A172 (cell line): ENCODE measurements at places on chromosomes 7 and 10.
A peak's percentile ranks its signal among the peaks of the same experiment; 100 is the strongest.

GRCh38 chr10:117568334-117568733 lies 25.8 kb downstream of the EMX2 start:
- no peak for DNase-seq

DNA sequence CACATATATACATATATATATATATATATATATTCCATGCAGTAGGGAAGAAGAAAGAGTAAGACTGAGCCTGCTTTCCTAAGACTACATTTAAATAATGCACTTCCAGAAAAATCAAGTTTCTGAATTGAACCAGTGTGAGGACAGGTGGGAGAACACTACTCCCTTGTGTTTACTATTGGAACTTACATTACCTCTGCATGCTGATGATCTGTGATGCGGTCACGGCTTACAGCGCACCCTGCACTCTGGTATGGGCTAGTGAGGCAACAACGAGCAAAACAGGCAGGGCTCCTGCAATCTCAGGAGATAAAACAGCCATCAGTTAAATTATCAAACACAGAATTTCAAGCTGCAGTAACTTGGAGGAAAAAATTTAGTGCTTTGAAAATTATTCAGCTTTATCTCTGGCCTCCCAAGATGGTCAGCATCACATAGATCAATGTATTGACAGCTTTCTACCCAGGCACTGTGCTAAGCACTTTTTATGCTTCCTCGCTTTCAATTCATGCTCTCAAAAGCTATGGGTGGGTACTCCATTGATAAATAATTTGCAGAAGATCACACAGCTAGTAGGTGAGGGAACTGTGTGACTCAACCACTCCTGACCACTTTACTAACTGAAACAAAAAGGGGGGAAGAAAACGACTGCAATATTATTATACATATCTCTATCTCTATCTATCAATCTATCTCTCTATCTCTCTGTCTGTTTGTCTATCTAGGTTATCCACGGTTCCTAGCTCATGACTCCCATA lies 20.5 kb upstream of the SLC16A12 start:
- DNase-seq, result peak; percentile 11

DNA sequence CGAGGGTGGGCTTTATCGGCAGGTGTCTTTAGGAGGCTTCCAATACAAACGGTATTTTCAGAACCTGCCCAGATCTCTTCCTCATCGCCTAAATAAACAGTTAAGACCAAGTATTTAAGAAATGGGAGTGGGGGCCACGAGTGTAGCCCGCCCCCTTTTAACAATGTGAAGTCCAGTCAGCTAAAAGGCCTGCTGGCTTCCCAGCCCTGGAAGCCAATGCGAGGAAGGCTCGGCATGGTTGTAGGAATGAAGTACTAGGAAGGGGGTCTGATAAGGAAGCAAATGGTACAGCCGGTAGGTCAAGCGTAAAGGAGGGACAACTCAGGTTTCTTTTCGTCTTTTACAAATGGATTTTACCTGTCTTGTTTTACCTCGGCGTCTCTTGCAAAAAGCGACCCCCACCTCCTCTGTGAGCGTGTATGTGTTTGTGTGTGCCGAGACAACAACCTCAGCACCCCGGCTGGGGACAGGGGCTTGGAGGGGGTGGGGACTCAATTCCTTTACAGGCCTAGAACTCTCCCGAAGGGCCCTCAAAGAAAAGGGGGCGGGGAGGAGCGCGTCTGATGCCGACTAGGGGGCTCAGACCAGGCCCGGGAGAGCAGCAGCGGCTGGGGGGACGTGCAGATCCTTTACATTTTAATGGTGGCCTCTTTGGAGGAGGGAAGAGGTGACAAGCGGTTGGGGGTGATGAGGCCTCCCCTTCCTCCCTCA lies 147.6 kb downstream of the GPR85 start:
- peak; percentile 31 for DNase-seq

GRCh38 chr10:30818854-30819253 lies 189.3 kb upstream of the LYZL2 start:
- DNase-seq, result no peak

DNA sequence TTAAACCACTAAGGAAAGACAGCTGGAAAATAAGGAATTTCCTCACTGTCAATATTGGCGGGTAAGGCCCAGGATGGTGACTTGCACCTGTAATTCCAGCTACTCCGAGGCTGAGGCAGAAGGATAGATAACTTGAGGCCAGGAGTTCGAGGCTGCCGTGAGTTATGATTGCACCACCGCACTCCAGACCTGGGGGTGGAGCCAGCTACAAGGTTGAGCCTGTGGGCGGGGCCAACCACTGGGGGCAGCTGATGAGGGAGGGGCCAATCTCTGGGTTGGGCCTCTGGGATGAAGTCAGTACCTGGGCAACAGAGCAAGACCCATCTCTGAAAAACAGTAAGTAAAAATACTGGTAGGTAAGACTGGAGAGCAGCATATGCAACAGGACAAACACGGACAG lies 80.1 kb upstream of the ADO start:
- DNase-seq, result no peak

DNA sequence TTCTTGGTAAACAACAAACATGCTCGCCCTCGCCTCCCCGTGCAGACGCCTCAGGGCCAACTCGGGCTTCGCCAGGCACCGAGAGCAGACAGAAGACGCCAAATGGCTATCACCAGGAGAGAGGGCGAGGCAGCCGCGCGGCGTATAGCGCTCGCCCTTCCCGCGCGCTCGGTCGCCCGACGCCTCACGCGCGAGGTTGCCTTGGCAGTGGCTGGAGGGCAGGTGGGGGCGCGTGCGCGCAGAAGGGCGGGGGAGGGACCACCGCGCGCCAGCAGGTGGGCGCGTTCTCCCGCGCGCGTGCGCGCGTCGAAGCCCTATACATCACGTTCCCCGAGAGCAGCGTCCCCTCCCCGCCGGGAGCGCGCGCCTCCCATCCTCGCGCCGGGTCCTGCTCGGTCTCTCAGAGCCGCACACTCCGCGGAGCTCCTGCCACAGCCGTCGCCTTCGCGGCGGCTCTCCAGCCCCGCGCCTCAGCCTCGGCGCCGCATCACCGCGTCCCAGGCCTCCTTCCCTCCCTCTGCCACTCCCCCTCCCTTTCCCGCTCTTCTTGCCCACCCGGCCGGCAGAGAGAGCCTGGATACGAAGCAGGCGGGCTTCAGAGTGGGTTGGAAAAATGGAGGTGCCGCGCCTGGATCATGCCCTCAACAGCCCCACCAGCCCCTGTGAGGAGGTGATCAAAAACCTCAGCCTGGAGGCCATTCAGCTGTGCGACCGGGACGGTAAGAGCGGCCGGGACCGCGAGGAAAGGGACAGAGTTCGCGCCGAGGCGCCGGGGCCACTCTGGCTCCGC lies at the start of gene PHYHIPL:
Gene PHYHIPL (plus strand): TSS at position 403 of the 790 bp plus-strand sequence. CDS start 211 bp downstream, at position 614.
- no peak for DNase-seq

- no peak for DNase-seq
Observed at GRCh38 chr10:30773501-30773900, 143.9 kb upstream of the LYZL2 start.

- no peak for DNase-seq
Observed at GRCh38 chr10:5079836-5080235, 14.4 kb upstream of the AKR1C3 start.

- DNase-seq, result no peak
Observed at GRCh38 chr10:62087329-62087728, 181.3 kb downstream of the RTKN2 start.

- DNase-seq, result no peak
Observed at GRCh38 chr10:77978360-77978759, 51.0 kb downstream of the POLR3A start.

DNA sequence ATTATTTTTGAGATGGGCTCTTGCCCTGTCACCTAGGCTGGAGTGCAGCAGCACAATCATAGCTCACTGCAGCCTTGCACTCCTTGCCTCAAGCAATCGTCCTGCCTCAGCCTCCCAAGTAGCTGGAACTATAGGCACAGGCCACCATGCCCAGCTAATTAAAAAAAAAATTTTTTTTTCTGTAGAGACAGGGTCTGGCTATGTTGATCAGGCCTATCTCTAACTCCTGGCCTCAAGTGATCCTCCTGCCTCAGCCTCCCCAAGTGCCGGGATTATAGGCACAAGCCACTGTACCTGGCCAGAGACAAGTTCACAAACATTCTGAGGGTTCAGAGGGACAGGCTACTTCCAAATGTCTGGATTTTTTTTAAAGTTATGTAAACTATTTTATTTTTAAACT lies 32.1 kb upstream of the PURB start:
- no peak for DNase-seq

GRCh38 chr10:120555842-120556532 lies 99.0 kb downstream of the PLPP4 start:
- no peak for DNase-seq

DNA sequence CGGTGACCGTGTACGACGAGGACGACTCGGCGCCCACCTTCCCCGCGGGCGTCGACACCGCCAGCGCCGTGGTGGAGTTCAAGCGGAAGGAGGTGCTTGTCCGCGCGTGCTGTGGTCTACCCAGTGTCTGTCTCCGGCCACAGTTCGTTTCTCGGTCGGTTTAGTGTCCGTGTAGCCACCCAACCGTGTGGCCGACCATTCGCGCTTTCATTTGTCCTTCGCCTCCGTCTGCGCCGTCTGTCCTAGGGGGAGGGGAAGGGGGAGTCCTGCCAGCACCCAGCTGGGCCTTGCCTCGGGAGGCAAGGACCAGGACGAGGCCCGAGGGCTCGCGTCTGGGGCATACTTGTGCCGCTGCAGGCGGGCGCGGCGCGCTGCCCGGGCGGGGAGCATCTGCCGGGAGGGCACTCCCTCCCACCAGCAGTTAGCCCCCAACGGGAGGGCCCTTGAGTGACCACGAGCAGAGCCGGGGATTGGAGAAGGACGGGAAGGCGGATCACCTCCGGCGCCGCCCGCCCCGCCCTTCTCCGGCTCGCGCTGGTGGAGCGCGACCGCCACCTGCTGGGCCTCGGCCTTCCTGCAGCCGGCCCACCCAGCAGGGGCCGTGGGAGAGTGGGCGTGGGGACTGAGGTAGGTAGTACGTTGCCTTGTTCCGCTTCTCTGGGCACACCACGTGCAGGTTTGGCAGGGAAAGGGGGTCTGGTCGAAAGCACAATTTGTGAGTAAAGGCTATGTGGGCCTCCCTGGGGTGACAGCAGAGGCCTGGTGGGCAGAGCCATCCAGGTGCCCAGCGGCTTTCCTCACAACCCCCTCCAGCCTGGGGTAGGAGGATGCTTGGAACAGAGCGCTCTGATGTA lies 28.5 kb downstream of the RET start:
- peak; percentile 49 for DNase-seq

- DNase-seq, result no peak
Observed at GRCh38 chr7:44958645-44959344, 20.0 kb downstream of the MYO1G start.

DNA sequence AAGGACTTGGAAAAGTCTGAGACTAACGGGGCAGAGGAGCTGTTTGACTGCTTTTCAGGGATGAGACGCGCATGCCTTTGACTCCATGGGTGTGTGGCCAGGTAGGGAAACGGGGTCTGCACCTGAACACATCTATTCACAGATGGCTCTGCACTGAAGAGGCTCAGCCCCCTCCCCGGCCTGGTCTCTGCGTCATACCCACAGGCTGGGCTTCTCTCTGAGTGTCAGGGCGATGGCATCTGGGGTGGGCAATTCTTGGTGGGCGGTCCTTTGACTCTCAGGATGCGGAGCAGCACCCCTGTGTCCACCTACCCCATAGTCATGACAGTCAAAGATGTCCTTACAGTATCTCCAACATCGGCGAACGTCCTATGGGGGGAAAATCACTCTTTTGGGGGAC lies 23.0 kb downstream of the PFKP start:
- no peak for DNase-seq

DNA sequence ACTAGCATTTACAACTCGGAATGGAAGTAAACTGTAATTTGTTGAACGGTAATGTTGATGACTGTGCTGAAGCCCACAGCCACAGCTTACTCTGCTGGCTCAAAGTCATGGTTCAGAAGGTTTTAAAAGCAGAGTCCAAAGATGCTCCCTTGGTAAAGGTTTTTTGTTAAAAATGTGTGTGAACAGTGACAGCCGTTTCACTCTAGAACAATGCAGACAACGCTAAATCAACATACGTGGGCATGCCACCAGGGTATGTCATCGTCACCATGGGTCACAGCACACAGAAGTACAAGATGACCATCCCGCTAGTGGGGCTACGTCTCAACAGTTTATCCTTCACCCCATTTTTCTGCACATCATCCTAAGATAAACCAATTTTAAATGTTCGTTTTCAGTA lies 106.5 kb upstream of the LANCL2 start:
- DNase-seq, result no peak

GRCh38 chr7:139767561-139767982 lies 10.2 kb downstream of the HIPK2 start:
- DNase-seq, result no peak

GRCh38 chr7:31516680-31517502 lies 3.0 kb downstream of the ITPRID1 start:
- DNase-seq, result no peak

DNA sequence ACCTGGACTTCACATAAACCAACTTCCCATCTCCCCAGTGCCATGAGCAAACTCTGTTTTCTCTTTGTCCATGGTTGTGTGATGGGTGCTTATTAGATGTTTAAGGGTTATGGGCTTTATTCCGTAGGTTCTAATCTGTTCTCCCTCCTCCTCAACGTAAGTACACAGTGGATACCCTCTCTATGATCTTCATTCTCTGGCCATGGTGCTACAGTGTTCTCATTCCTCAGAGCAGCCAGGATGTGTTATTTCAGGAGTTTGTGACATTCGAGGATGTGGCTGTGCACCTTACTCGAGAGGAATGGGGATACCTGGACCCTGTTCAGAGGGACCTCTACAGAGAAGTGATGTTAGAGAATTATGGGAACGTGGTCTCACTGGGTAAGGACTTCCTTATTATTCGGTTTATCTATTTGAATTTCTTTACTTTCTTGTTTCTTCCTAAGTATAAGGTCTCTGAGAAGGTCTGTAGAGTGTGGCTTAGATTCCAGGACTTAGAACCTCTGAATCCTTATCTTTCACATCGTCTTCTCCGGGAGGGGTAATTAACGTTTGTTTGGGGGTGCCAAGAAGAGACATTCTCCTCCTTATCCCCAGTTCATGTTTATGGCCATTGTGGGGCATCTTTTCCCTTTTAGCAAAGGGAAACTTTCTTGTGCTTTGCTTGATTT lies 3.8 kb downstream of the ZNF655 start:
- DNase-seq, result no peak

DNA sequence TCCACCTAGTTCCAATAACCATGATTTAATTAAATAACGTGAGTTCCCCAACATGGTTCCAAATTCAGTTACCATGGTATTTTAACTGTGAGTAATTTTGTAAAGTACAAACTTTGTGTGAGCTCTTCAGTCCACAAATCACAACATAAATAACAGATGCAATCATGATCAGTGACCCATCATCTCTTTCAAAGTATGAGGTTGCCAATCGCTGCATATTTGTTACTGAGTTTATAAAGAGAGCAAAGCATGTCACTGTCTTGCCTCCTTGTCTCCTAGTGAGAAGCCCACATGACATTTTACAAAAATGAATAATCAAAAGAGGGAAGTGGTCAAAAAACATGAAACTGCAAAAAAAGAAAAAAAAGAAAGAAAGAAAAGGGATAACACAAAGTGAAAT lies 69.1 kb upstream of the PDSS1 start:
- DNase-seq, result no peak

- DNase-seq, result no peak
Observed at GRCh38 chr10:116761883-116762282, 19.5 kb upstream of the HSPA12A start.

- no peak for DNase-seq
Observed at GRCh38 chr10:108275895-108276685, 1111.6 kb upstream of the SORCS1 start.
